ENCODE measurements at places on chromosomes 2 and 18. TPM values are rescaled to one million over a fixed set of nuclear protein-coding genes. Genes with fewer than 3 reads are reported as not detected.

- no peak for DNase-seq
- H3K27me3 ChIP-seq, result no peaks in the 10 kb centered on the region
- H3K27ac ChIP-seq, result no peak overlapping the region
- no peaks in the 10 kb centered on the region for H3K4me1 ChIP-seq
These were observed 76.1 kb upstream of the MC4R start for GRCh38 chr18:60448487-60449267.

DNA sequence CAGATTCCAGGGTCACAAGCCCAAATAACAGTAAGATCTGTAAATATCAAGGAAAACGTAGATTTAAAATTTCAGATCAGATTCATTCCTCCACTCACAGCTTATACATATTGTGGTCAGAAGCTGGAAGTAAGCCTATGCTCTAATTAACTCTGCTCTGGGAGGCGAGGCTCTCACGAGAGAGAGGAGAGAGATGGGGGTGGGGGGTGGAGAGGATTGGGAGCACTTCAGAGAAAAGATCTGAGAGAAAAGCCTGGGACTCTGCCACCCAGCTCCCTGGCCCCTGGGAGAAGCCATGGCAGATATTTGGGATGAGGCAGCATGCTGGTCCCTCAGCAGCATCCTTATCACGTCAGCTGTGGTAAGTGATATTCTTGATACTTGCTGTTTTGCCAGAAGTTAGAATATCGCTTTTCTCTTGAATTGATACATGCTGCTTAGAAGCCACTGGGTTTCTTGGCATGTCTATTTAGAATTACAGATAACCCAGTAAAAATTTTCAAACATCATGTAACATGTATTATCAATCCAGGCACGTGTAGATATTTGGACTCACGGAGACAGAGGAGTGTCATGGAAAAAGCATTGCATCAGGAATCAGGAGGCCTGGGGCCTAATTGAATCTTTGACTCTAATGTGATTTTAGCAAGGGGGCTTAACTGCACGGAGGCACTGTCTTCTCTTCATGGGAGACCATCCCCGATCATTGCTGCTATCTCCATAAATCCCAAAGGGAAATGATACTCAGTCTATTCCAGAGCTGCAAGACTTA is 265.4 kb downstream of the HRH4 start:
- H3K27ac ChIP-seq, result no peak overlapping the region
- no peak overlapping the region for H3K4me3 ChIP-seq
- DNase-seq, result no peak
- no peaks in the 10 kb centered on the region for H3K36me3 ChIP-seq
- H3K27me3 ChIP-seq, result peaks cover 13% of the 10 kb centered on the region

Gene UNC80
- not detected for total RNA-seq

- no peaks in the 10 kb centered on the region for H3K4me1 ChIP-seq
- H3K27me3 ChIP-seq, result peaks cover 2% of the 10 kb centered on the region
- H3K4me3 ChIP-seq, result no peak overlapping the region
- no peak overlapping the region for H3K27ac ChIP-seq
- no peak for DNase-seq
These were observed 159.4 kb upstream of the TWIST2 start for GRCh38 chr2:238688193-238689153.

DNA sequence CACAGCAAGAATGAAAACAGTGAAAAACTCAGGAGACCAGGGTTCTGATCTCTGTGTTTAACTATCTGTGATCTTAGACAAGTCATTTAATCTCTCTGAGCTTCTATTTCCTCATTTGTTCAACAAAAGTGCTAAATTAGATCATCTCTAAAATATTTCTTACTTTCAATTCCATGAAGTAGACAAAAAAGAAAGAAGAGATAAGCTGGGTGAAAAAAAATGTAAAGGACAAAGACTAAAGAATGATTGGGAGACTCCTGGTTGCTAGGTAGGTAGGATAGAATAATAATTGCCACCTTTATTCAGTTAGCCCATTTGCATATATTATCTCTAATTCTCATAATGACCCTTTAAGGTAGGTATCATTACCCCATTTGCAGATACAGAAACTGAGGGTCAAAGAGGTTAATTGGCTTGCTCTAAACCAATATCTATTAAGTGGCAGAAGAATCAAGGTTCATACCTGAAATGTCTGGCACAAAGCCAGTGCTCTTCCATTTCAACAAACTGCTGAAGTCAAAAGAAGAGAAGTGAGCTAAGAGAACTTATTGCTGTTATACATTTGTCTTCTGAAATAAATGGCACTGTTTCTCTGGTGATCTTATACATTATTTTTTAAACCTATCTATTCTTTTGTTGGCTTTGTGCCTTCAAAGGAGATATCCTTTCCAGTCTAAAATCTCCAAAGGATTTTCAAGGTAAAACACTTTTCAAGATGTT is 141.7 kb downstream of the OTX1 start:
- no peaks in the 10 kb centered on the region for H3K27me3 ChIP-seq
- no peak overlapping the region for H3K4me3 ChIP-seq
- H3K4me1 ChIP-seq, result no peaks in the 10 kb centered on the region
- no peak overlapping the region for H3K27ac ChIP-seq
- no peak for DNase-seq

Data from activated naive CD8-positive, alpha-beta T cell treated with anti-CD3 and anti-CD28 coated beads, Interleukin-2, amount 10 ng/mL, durations not matched to agents 7 days and 5 days (primary cell).